NCI-H2081 (cell line): ENCODE measurements at places on chromosomes 6 and 20.

DNA sequence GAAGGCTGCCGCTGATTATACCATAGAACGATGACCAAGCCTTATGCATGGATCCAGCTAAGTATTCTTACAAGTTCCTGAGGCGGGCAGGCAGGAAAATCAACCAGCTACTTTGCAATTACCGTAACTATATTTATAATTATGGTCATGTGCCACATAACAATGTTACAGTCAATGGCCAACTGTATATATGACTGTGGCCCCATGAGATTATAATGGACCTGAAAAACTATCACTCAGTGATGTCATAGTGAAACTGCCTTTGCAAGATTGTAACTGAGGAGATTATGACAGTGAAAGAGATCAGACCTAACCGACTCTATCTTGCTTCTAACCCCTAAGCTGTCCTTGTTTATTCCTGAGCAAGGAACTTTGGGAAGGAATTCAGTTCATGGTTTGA lies 33.1 kb upstream of the FAM135A start:
- no peak for DNase-seq

GRCh38 chr6:2845880-2846208 lies 4.2 kb upstream of the SERPINB1 start:
- no peak for DNase-seq

DNA sequence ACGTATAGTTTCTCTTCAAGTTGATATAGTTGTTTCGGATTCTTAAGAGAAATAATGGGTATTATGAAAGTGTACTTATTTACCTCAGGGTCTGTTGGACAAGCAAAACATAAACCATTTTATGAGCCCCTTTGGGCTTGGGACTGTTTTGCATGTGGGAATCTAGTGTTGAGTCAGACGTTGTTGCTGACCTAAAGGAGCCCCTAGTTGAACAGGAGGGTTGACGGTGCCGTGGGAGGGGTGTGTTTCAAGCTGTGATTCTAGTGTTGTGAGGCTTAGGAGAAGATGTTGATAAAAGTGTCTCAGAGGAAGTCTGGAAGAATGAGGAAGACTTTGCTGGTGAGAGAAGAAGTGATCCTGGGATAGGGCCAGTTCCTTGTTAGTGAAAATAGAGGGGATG lies 140.0 kb downstream of the ARID1B start:
- DNase-seq = no peak

DNA sequence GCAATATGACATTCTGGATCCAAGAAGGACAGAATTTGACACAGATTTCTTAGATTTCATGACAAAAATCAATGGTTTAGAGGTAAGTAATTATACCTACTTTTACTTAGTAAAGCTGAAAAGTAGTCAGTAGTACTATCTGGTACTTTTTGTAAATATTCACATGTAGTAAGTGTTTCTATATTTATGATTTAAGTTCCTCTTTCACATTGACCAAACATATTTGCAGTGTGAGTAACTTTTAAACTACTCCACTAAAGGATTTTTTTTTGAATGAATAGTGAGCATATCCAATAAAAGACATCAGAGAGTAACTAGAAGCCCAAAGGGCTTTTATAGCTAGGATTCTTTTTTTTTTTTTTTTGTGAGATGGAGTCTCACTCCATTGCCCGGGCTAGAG lies 60.8 kb downstream of the DNAH8 start:
- no peak for DNase-seq

- no peak for DNase-seq
Measured at GRCh38 chr20:36070451-36070850, 84.1 kb upstream of the EPB41L1 start.

- DNase-seq = no peak
Measured at GRCh38 chr20:63534427-63534830, 2.7 kb downstream of the PTK6 start.

DNA sequence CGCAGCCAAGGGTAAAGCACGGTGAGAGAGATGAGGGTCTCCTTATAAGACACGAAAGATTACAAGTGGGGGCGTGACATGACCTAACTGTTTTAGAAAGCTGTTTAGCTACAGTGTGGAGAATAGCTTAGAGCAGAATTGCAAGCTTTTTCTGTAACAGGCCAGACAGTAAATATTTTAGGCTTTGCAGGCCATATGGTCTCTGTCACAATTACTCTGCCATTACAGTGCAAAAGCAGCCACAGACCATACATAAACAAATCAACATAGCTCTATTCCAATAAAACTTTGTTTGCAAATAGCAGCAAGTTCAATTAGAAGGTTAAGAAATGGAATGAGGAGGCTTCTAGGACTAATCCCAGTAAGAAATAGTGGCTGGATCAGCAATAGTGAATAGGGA lies 16.8 kb downstream of the PGM3 start:
- no peak for DNase-seq

GRCh38 chr6:168087436-168088160 lies 8.6 kb upstream of the FRMD1 start:
- DNase-seq = no peak

GRCh38 chr6:15897063-15897876 lies 231.6 kb upstream of the MYLIP start:
- DNase-seq = no peak

- no peak for DNase-seq
Measured at GRCh38 chr6:44642349-44642748, 254.8 kb downstream of the CDC5L start.

DNA sequence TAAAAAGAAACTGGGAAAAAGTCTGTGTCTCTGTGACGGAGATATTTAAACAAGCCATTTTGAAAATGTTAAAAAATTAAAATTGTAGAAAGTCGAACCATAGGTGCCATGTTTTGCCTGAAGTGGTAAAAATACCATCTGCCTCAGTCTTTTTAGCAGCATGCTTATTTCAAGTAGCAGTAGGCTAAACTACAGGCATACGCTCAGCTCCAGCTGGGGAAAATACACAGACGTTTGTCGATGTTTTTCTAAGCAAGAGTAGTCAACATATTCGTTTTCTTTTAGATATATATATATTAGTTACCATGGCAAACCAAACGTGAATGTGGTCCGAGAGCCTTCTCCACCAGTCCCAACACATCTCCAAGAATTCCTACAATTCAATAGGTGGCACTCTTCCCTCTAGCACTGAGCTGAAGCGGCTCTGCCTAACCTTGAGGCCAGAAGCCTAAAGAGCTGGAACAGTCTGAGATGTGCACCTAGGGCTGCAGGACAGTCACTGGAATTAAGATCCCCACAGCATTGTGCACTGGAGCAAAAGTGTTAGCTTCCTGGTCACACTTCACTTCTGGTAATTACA lies 70.2 kb upstream of the BEND3 start:
- DNase-seq = no peak

DNA sequence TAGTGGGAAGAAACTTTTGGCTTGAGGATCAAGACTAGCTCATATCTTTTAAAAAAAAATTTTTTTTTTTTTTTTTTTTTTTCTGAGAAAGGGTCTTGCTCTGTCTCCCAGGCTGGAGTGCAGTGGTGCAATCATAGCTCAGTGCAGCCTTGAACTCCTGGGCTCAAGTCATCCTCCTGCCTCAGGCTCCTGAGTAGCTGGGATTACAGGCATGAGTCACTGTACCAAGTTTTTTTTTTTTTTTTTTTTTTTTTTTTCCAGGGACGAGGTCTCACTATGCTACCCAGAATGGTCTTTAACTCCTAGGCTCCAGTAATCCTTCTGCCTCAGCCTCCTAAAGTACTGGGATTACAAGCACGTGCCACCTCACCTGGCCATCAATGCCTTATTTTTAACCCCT lies 27.9 kb downstream of the GCLC start:
- DNase-seq = no peak

GRCh38 chr6:95249175-95249574 lies 328.2 kb upstream of the MANEA start:
- no peak for DNase-seq

DNA sequence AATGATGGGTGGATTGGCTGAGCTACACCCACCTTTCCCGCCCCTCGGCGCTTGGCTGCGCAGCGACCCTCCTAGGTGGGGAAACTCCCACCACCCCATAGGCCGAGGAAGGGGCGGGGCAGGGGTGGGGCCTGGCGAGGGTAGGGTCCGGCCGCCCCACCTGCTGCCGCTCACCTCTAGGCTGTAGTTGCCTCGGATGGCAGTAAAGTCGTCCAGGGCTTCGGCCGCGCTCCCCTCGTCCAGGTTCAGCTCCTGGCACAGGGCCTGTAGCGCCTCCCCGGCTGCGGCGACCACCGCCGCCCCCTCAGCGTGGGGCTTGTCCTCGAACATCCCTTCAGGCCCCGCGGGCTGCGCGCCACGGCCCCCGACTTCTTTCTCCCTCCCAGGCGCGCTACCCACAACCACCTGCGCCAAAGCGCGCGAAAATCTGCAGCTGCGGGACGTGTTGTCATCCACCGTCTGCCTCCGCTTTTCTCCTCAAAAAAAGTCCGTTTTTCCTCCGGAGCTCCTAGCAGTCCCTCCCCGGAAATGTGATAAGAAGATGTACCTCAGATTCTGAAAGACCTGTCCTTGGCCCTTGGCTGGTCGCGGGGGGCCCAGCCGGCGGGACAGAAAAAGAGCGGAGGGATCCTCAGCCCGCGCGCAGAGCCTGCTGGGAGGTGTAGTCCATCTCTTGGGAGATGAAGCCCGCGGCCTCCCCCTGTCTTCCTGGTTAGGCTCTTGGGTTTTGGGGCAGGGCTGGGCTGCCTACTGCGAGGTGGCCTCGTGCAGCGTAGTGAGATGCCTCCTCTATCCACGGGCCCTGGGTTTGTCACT lies at the start of gene RBL1:
TSS of gene RBL1 (minus strand) at position 399 of the 816 bp plus-strand sequence. CDS start at position 330, 69 bp downstream.
- peak; percentile 82 for DNase-seq

DNA sequence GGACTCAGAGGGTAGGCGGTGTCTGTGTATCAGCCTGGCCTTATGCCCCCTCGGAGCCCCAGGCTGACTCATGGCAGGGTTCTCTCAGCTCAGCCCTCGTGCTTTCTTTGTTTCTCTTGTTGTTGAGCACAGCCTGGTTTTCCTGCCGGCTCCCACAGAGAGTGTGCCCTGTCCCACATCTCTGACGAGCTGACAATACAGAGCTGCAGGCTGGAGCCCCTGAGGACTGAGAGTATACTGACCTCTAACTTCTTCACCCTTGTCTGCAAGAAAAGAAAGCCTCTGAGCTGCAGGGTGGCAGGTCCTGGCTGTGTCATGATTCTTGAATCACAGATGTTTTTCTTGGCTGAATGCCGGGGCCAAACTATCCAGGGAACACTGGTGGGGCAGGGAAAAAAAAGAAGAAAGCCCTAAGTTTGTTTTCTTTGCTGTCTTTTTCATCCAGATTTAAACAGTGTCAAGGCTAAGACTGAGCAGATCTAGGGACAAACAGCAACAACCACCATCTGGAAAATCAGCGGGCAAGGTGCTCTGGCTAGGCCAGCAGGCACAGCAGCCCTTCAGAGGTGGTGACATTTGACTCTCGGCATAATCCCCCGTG lies 63.3 kb upstream of the ZNF133 start:
- no peak for DNase-seq

DNA sequence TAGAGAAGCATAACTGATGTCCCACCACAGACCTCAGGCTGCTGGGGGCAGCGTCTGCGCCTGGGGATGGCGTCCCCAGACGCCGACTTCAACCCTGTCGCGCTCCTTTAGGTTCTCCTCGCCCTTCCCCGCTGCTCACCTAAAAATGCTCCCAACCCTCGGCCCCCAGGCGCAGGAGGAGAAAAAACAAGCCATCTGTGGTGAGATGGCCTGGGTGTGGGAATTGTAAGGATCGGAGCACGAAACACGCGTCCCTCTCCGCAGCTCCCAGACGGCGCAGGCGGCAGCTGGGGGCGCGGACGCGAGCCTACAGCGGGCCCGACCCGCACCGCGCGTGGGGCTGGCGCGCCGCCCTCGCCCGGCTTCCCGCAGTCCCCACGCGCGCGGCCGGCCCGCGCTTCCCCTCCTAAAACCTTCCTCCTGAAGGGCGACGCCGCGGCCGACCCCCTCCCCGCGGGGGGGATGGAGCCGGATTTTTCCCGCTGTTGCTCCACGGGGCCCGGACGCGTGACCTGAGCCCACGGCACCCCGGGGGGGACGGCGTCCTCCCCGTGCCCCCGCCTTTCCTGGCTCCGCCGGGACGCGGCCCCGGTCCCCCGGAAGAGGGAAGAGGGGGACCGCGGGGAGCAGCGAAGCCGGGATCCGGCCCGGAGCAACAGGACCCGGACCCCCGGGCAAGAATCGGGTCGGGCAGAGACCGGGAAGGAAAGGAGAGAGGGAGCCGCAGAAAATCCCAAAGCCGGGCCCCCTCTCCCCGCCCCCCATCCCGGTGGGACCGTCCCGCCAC lies 611 bp downstream of the EPB41L2 start:
- DNase-seq = peak; percentile 11

DNA sequence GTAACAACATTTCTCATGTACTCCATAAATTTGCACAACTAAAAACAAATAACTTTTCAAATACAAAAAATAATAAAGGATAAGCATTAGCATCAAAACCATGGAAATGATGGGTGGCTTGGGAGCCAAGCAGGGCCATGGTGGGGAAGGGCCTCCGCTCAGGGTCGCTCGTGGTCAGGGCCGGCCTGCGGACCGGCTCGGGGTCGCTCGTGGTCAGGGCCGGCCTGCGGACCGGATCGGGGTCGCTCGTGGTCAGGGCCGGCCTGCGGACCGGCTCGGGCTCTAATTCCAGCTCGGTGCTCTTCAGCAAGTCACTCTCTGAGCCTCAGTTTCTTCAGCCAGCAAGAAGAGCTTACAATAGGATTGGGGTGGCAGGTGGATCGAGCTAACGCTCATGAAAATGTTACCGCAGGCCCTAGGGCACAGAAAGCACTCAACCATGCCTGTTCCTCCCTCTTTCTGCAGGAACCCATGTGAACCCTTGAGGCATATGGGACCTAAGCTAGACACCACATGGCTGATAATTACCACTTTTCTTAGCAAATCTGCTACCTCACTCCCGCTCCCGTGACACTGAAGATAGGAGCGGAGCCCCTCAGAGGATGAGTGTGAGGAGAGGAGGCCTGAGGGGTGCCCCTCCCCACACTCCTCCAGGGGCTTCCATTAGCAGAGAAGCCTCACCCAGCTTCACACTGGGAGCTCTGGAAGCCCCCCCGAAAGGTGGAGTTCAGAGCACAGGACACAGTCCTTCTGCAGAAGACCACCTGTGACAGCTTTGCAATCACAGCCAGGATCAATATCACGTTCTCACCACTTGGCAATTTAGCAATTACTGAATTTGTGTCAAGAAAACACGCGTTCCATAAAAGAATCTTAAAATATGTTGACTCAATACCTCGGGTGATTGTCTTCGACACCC lies 103.0 kb downstream of the PSMB1 start:
- DNase-seq = no peak
